ENCODE measurements at places on chromosomes 12 and 14. TPM values are rescaled to one million over a fixed set of nuclear protein-coding genes. Genes with fewer than 3 reads are reported as not detected.

DNA sequence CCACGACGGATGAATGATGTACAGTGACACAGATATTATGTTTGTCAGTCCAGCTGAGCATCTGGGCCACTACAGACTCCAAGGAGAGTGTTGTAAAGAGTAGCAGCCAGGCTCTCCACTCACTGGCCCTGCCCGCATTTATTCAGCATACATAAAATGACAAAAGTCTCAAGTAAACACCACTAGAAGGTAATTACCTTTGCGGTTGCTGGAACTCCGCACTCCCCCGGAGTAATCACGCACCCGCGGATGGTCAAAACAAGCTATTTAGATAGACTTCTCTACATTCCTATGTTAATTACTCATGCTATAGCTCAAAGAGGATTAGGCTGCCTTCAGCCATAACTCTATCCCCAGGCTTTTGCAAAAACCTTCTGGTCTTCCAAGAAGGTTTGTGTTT, 18.8 kb upstream of the STRAP start:
- DNase-seq = no peak

DNA sequence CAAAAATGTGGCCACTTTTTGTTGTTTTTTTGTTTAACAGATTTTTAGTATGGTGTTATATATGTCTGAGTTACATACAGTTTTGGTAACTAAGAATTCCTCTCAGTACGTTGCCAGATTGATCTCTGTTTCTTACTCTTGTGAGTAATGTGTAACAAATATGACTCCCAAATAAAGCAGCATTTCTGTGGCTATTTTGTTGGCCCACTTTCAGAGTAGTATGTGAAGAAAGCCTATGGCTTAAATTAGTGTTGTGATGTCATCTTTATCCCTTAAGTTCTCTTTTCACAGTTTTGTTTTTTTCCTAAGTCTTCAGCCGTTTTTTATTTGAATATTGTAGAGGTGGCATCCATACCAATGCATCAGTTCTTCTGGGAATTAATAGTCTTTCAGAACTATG, 10.7 kb downstream of the PCNX4 start:
- no peak for DNase-seq

DNA sequence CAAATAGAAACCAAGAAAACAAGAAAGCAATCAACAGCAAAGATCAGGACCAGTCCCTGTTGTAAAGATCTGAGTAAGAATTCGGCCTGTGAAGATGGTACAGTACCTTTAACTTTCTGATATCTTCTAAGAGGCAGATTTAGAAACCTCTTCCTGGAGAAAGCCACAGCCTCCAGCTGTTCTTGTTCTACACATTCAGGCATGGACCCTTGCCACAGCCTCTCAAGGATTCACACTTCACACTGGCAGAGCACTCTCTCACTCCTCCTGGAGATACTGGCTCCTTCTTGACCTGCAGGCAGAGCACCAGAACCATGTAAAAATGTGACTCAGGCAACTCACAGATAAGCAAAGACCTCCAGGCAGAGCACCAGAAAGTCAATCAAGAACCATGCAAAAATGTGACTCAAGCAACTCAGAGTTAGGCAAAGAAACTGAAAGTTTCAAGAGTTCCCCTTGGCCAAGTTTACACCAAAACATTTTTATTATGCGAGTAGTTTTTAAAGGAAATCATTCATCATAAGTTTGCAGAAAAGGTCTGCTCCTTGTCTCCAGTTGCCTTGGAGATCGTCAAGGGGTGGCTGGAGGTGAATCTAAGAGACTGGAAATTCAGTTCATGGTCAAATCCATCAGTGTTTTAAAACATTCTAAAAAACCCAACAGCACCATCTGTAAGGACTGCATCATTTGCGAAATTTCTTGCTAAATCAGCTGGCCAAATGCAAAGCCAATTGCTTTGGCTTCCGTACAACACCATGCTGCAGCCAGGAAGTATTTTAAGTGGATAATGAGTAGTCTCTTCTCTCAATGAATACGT, 119.3 kb upstream of the MDM1 start:
- DNase-seq = no peak

DNA sequence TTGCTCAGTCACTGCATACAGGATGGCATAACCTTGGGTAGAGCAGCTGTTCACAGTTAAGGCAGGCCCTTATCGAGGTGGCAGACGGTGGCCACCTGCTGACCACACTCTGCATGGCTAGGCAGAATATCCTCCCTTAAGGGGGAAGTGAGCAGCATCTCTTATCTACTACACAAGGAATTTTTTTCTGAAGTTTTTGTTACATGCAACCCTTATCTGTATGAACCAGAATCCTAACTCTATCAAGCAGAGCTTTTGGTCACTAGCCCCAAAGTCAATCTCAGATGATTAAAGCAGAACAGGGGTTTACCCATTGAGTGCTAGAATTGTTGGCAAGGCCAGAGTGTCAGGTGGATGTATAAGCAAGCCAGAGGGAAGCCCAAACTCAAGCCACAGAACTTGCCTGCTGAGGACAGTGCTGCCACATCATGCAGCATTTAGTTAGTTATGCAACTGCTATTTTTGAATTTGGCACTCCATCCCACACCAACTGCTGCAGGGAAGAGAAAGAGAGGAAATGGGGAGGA, 192.8 kb downstream of the TBX5 start:
- DNase-seq = no peak

DNA sequence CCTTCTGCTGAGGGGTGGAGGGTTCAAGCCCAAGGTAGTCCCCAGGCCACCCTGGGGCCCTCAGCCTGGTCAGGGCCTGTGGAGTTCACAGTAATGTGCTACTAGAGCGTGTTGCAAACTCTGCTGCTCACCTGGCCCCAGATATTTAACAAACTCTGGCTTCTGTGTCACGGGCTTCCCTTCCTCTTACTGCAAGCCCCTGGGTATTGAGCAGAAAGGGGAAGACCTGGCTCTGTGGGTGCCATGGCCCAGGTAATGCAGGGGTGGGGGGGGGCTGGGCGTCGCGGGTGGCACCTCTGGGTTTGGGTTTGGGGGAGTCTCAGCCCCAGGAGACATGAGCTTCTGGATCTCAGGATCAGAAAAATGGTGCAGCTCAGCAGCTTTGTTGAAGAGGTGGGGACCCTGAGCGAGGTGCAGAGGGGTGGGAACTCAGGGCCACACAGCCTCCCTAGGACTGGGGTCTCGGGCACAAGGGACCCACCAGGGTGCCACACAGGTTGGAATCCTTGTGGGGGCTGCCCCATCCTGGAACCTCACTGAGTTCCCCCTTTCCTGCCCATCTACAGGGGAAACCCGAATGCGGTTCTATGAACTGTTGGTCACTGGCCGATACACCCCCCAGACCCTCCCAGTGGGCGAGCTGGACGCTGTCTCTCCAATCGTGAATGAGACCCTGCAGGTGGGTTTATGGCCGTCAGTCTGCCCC, 4.0 kb downstream of the SETD1B start:
- no peak for DNase-seq

Gene OR4E2
- not detected for total RNA-seq

Data from breast epithelium (tissue), 4 donors.